ENCODE measurements at places on chromosomes 3 and 15. TPM values are rescaled to one million over a fixed set of nuclear protein-coding genes. Genes with fewer than 3 reads are reported as not detected.

DNA sequence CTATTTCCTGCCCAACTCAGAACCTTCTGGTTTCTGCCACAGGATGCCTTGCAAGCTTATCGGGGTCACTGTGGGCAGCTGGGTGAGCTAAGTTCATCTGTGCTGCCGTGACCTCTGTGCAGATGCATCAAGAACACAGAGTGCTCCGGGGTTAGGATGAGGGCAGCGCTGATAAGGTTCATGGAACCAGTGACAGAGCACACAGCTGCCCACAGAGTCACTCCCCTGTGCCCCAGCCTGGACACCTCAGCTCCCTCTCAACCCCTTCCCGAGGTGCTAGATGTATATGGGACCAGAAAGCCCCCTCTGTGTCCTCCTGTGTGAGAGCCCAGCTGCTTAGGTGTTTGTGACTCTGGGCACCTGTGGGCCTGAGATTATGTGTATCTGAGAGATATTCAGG, 15.8 kb upstream of the ALAS1 start:
- no peaks in the 10 kb centered on the region for H3K36me3 ChIP-seq
- H3K27me3 ChIP-seq: no peaks in the 10 kb centered on the region
- peaks cover 4% of the 10 kb centered on the region for H3K4me1 ChIP-seq
- H3K27ac ChIP-seq: no peak overlapping the region

The FBXO40 gene
- not detected for total RNA-seq

GRCh38 chr3:184295771-184296170, 3.3 kb upstream of the PSMD2 start:
- no peak for DNase-seq
- peaks cover 5% of the 10 kb centered on the region for H3K27me3 ChIP-seq
- no peak overlapping the region for H3K4me3 ChIP-seq
- H3K36me3 ChIP-seq: no peaks in the 10 kb centered on the region
- no peak overlapping the region for H3K27ac ChIP-seq

- no peak overlapping the region for H3K4me3 ChIP-seq
- H3K27ac ChIP-seq: peak overlapping the region; percentile 14
- no peaks in the 10 kb centered on the region for H3K36me3 ChIP-seq
- no peaks in the 10 kb centered on the region for H3K4me1 ChIP-seq
Observed at GRCh38 chr3:61821823-61822251, 260.5 kb downstream of the PTPRG start.

- H3K27me3 ChIP-seq: no peaks in the 10 kb centered on the region
- peaks cover 8% of the 10 kb centered on the region for H3K36me3 ChIP-seq
- H3K27ac ChIP-seq: no peak overlapping the region
- H3K4me3 ChIP-seq: no peak overlapping the region
- no peaks in the 10 kb centered on the region for H3K4me1 ChIP-seq
- no peak for DNase-seq
Observed at GRCh38 chr3:136612512-136612911, 139.7 kb downstream of the STAG1 start.

- no peak overlapping the region for H3K27ac ChIP-seq
- DNase-seq: no peak
- H3K27me3 ChIP-seq: no peaks in the 10 kb centered on the region
- no peak overlapping the region for H3K4me3 ChIP-seq
Observed at GRCh38 chr3:90031121-90031520, 923.7 kb downstream of the EPHA3 start.

The GABRR3 gene
- not detected for total RNA-seq

The SI gene
- total RNA-seq: 0.24 TPM

- H3K4me3 ChIP-seq: no peak overlapping the region
- no peaks in the 10 kb centered on the region for H3K27me3 ChIP-seq
- no peaks in the 10 kb centered on the region for H3K4me1 ChIP-seq
- H3K36me3 ChIP-seq: no peaks in the 10 kb centered on the region
Observed at GRCh38 chr15:39110336-39110735, 470.5 kb upstream of the THBS1 start.

- H3K27me3 ChIP-seq: no peaks in the 10 kb centered on the region
- no peak for DNase-seq
- peaks cover 55% of the 10 kb centered on the region for H3K4me1 ChIP-seq
- peak overlapping the region; percentile 83 for H3K4me3 ChIP-seq
- peak overlapping the region; percentile 90 for H3K27ac ChIP-seq
Observed at GRCh38 chr15:90184786-90185704, 16.1 kb upstream of the SEMA4B start.

DNA sequence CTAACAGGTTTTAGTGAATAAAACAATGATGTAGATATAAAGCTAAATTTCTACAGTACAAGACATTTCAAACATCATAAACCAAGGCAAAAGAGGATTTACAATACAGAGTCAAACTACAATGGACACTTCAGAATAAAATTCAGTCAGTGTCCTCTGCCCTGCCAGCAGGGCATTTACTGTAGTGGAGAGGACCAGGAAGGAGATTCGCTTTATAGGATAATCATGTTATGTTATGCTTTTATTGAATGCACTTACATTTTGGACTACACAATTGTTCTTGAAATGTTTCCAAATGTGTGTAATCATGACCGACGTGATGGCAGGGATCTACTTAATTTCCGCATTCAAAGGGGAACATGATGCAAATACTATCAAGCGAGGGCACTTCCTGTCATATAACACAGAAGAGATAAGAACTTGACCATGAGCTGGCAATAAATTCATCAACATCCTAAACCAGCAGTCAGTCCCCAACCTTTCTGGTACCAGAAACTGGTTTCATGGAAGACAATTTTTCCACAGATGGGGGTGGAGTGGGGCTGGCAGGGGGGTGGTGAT, 925.6 kb downstream of the FHIT start:
- H3K4me1 ChIP-seq: no peaks in the 10 kb centered on the region
- no peak overlapping the region for H3K27ac ChIP-seq

- no peaks in the 10 kb centered on the region for H3K27me3 ChIP-seq
- no peaks in the 10 kb centered on the region for H3K36me3 ChIP-seq
- no peak for DNase-seq
Observed at GRCh38 chr3:4719046-4719501, 225.9 kb downstream of the ITPR1 start.

The CFAP91 gene
- total RNA-seq: 2.2 TPM
